ENCODE measurements at places on chromosomes 4 and X. TPM values are rescaled to one million over a fixed set of nuclear protein-coding genes. Genes with fewer than 3 reads are reported as not detected.

- DNase-seq = no peak
Measured at GRCh38 chrX:30702736-30703135, 49.5 kb downstream of the GK start.

DNA sequence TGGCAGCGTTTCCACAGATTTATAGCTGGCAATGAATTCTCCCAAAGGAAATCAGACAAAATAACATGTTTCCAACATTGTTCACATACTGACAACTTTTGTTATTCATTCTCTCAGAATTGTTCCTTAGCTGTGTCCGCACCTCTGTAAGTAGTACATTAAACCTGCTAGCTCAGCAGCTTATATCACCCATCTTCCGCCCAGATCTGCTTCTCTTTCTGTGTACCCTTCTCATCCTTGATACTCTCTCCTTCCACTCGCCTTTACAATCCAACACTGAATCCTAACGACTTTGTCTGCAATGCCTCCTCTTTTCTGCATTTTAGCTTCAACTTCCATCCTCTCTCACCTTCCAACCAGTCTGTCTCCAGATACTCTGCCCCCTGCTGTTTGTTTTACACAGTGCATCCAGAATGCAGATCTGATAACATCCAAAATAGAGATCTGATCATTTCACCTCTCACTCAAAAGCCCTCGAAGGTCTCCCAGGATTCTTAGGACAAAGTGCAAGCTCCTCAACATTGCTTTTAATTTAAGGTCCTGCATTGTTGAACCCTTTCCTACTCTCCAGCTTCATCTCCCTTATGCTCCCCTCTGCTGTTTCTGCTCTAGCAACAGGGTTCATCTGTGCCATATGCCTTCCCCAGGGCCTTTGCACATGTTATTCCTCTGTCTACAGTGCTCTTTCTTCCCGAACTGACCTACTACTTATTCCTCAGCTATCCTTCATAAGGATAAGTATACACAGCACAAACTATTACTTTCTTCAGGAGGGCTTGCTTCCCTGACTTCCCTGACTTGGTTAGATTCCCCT lies 67.3 kb upstream of the VBP1 start:
- peak; percentile 5 for DNase-seq

GRCh38 chrX:41723826-41724225 lies at the start of gene GPR82:
Gene GPR82 (plus strand): TSS chrX:41724181. CDS start chrX:41727027, 2,846 bp downstream.
- no peak for DNase-seq

- DNase-seq = no peak
Measured at GRCh38 chr4:88060431-88060830, 53.0 kb downstream of the PKD2 start.

DNA sequence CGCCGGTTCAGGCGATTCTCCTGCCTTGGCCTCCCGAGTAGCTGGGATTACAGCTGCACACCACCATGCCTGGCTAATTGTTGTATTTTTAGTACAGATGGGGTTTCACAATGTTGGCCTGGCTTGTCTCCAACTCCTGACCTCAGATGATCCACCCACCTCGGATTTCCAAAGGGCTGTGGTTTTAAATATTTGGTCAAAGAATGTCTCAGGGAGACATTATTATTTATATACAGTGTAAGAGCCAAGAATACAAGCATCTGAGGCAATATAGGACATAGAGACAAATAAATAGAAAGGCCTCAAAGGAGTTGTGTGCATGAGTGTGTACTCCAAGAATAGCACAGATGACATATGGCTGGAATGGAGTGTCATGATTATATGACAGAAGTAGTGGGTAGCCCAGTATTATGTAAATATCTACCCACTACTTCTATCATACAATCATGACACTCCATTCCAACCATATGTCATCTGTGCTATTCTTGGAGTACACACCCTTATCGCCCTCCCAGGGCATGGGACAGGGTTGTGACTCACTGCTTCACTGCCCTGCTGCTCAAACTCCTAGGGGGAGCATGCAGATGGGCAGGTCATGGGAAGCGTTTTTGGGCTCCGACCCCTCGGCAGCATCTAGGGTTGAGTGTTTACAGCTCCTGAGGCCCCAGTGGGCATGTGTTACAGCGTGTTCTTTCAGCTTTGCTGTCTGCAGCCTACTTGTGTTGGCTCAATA lies 1649.8 kb upstream of the PCDH10 start:
- no peak for DNase-seq

- DNase-seq = no peak
Measured at GRCh38 chr4:106041294-106042002, 146.2 kb downstream of the NPNT start.

USP17L17 gene
- not detected for polyA plus RNA-seq

- DNase-seq = no peak
Measured at GRCh38 chrX:78527263-78527662, 131.9 kb downstream of the RTL3 start.

SLC38A5 gene
- 0.44 TPM for polyA plus RNA-seq

DNA sequence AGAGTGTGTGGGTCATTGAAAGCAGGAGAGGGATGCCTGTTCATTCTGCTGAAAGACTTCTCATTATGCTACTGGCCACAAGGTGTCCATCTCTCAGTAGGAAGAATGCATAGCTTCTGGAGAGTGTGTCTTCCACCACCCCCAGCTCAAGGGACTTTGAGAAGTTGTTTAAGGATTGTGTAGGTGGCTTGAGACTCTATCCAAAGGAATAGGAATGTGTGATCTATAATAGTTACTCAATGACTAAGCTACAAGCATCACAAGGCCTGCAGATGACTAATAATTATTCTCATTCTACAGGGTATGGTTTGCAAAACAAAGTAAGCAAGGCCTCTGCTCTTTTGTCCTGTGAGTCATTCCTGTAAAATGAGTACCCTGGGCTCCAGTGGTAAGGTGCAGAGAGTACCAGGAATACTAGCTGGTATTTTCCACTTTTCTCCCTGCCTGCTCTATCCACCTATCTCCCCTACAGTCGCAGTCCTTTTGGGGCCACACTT lies 279.8 kb upstream of the BOD1L1 start:
- peak; percentile 96 for DNase-seq

DNA sequence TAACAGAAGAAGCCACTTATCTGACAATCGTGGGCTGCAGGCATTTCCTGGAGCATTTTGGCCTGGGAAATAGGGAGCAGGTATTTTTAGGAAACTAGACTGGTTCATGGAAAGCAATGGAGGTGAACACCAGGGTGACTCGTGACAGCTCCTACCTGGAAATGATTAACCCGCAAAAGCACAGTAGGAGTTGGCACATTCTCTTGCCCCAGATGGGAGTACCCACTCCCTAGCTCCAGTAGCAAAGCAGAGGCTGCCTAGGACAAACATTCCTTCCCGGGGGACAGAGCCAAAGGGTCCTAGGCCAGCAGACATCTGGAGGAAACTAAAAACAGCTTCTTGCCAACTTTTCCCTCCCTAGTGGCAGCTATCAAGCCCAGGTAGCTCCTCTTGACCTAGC lies 29.0 kb downstream of the RTL5 start:
- no peak for DNase-seq

DNA sequence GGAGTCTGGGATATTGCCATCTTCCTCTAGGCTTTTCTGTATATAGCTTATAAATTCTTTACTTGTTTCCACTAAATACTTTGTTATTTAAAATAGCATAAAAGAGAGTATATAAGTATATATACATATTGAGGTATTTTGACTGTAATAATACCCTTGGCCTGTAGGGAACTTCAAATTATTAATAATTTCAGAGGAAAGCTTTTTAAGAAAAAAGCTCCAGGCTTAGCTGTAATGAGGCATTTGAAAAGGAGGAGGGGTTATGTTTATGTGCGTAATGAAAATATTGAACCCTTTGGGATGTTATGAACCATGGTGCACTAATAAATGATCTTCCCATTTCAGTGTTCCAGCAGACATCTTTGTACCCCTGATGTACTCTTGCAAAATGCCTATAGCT lies 578.1 kb downstream of the RPA4 start:
- no peak for DNase-seq

DNA sequence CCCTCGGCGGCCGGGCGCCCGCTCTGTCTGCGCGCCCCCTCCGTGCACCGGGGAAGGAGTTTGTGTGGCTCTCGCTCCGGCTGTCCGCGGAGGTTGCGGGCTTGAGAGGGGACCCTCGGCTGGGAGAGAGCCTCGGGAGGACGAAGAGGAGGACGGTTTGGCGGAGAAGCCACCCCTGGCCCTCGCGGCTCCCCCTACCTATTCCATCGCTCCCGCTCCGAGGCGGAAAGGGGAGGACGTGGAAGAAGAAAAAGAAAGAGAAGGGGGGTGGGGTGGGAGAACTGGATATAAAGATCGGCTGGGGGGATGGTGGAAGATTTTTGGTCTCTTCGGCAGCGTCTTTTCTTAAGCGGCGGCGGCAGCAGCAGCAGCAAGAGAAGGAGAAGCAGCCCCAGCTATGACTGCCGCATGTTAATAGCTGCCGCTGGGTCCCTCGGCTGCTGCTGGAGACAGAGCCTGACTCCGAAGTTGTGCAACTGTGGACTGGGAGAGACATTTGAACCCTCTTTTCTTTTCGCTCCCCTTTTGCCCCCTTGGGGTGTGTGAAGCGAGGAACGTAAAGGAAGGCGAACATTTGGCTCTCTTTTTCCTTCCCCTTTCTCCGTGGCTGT lies 895 bp downstream of the ADGRL3 start:
- no peak for DNase-seq

DNA sequence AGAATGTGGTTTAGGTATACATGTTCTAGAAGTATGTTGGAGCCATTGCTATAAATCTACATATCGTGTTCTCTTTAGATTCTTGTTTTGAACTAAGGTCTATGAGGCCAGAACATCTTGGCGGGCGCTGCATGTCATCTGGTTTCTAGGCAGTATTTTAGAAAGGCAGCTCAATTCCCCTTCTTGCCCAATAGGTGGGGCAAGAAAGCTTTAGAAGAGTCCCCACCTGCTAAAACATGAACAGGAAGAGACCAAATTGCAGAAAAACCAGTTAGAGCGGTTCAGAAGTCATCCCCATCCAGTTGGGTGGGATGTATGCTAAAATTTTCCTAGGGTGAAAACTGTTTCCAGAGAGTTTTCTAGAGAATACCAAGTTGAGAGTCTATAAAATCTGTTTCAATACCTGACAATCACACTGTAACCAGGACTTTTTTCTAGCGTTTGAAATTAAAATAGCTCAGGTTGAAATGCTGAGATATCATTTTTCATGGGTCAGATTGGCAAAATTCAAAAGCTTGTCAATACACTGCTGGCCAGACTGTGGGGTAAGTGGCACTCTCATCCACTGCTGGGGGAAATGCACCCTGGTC lies 17.5 kb upstream of the SH3KBP1 start:
- DNase-seq = peak; percentile 58

- no peak for DNase-seq
Measured at GRCh38 chr4:80471756-80472155, 136.2 kb downstream of the CFAP299 start.

DNA sequence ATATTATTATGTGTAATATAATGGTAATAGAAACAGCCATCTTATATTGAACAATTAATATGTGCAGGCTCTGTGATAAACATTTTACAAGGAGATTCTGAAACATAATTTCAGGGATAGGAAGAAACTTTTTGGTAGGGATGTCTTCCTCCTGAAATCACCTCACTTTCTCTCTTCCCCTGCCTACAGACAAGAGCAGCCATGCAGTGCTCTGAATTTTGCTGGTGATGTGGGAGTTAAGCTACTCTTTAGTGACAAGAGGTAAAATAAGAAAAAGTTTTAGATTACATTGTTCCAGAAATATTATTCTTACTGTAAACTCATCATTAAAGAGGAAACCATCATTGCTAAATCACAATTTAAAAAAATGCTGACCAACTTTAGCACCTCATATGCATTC lies 36.1 kb downstream of the LARP7 start:
- no peak for DNase-seq

ELOVL6 gene
- polyA plus RNA-seq = 20.8 TPM

UGT2B15 gene
- polyA plus RNA-seq = 0.08 TPM

MAGED4B gene
- 2.3 TPM for polyA plus RNA-seq

CT45A5 gene
- polyA plus RNA-seq = not detected

DNA sequence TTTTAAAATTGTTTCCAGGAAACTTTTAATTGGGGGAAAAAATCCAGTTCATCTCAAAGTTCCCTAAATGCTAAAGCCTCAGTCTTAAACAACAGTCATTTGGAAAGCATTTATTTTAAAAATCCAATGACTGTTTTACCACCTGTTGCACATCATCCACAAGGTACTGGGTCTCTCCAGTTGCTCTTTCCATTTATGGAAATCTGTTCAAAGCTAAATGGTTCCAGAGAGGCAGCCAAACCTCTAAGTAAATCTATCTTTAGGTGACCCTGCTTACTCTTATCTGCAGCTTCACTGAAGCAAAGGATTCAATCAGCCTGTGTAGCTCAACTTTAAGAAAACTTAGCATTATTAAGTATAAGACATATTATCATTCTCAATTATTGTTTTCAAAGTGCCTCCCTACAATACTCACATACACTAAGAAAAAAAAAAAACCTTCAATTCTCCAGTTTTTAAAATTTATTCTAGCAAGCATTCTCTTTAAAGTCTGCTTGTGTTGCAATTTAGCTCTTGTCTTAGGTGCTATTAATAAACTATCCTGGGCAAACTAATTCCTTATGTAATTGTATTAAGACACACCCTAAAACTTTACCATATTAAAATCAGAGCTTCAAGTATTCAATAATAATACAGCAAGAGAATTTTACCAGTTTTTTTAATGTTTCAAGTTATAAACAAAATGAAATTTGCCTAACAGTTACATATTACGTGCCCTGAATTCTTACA lies 60.6 kb downstream of the NOCT start:
- DNase-seq = no peak
